ENCODE measurements at places on chromosomes 4 and X. TPM values are rescaled to one million over a fixed set of nuclear protein-coding genes. Genes with fewer than 3 reads are reported as not detected.

- no peak for DNase-seq
Measured at GRCh38 chr4:154332681-154333421, 158.7 kb downstream of the DCHS2 start.

- DNase-seq: no peak
Measured at GRCh38 chr4:171924746-171925376, 111.7 kb downstream of the GALNTL6 start.

GRCh38 chrX:77658886-77659285 lies 127.1 kb downstream of the ATRX start:
- no peak for DNase-seq

- DNase-seq: no peak
Measured at GRCh38 chr4:76957004-76957738, 7.6 kb downstream of the SEPTIN11 start.

- no peak for DNase-seq
Measured at GRCh38 chr4:91997045-91997444, 306.7 kb upstream of the GRID2 start.

DNA sequence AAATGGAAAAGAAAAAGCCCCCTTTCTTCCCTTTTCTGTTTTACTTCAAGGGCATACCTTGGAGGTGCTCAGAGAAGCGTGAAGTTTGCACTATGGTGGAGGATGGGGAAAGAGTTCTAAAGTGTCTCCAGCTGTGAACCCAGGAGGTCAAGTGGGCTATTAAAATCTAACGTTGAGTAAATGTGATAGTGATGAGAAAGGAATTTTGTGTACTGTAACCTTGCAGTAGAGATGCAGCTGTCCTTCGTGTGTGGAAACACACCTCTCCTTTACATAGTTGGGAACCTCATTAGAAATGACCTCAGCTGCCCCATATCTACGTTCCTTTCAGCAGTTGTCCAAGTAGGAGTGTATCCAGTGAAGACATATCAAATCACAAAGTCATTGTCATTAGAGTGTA lies 26.5 kb downstream of the ADH5 start:
- DNase-seq: no peak

CT45A2 gene
- not detected for total RNA-seq

STPG2 gene
- not detected for total RNA-seq

ITGB1BP2 gene
- 4.2 TPM for total RNA-seq

CTBP1 gene
- total RNA-seq: 184 TPM

OPRPN gene
- total RNA-seq: not detected

Data from Caco-2 (cell line).